CD8-positive, alpha-beta memory T cell (primary cell): ENCODE measurements at places on chromosomes 2 and 18.

- no peak for DNase-seq
These were observed 415.3 kb downstream of the ZNF521 start for GRCh38 chr18:24936691-24937090.

DNA sequence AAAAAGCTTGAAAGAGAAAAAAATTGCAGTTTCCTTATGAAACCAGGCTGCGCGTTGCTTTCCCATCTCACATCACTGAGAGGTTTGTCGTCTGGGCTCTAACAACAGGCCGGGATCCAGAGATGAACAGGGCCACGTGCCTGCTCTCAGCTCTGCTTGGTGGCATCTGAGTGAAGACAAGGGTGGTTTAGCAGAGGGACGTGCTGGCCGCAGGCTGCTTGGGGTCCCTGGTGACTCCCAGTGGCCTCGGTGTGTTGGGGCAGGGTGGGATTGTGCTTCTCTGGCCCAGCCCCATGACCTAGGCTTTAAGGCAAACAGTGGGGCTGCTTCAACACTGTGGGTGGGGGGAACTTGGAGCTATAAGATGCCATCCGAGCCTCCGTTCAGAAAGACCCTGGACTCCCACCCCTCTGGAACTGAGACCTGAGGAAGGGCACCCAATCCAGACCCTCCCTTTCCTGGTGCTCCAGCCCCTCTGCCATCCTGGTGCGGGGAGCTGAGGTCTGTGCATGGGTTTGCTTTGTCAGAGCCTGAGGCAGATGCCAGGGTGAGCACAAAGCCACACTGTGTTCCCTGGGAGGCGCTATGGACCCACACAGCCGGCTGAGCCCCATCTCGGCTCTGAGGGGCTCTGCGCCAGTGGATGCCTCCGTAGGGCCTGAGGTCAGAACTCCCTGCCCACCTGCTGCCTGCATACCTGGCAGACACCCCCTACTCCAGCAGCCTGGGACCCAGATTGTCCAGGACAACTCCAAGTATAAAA lies 18.4 kb upstream of the HPCAL1 start:
- DNase-seq, result no peak

GRCh38 chr18:24632158-24632988 lies 171.9 kb downstream of the HRH4 start:
- DNase-seq, result no peak

GRCh38 chr2:10780491-10780820 lies 32.1 kb downstream of the PDIA6 start:
- DNase-seq, result no peak

GRCh38 chr2:235658351-235659174 lies 164.7 kb downstream of the AGAP1 start:
- no peak for DNase-seq

- DNase-seq, result no peak
These were observed 46.5 kb downstream of the RALBP1 start for GRCh38 chr18:9521770-9522169.

DNA sequence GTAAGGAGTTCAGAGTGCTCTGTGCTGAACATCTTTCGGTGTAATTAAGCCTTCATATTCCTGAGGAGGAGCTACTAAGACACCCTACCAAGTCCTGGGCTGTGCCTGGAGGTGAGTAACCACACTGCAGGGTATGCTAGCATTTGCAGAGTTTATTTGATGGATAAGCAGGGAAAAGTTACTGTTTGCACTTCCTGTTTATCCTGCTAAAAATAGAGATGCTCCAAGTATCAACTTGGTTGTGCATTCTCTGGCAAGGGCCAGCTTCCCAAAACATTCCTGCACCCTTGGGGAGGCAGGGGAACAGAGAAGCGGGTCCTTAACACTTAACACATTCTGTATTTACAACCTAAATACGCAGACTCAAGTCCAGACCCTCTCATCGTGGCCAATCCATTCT lies 49.8 kb downstream of the PARD6G start:
- no peak for DNase-seq

GRCh38 chr2:45612285-45612684 lies 1.2 kb upstream of the SRBD1 start:
- DNase-seq, result no peak

DNA sequence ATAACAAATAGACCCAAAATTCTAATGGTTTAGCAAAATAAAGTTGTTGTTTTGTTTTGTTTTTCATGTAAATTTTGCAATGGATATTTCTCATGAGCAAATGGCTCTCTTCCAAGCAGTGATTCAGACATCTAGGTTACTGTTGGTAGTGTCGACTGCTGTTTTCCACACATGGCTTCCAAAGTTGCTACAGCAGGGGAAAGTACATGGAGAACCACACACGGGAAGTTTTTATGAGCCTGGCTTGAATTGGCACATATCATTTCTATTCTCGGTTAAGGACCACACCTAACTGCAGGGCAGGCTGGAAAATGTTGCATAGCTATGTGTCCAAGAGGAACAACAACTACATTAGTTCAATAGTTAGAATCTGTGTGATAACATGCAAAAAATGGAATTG lies 262.1 kb downstream of the GALNT13 start:
- no peak for DNase-seq

DNA sequence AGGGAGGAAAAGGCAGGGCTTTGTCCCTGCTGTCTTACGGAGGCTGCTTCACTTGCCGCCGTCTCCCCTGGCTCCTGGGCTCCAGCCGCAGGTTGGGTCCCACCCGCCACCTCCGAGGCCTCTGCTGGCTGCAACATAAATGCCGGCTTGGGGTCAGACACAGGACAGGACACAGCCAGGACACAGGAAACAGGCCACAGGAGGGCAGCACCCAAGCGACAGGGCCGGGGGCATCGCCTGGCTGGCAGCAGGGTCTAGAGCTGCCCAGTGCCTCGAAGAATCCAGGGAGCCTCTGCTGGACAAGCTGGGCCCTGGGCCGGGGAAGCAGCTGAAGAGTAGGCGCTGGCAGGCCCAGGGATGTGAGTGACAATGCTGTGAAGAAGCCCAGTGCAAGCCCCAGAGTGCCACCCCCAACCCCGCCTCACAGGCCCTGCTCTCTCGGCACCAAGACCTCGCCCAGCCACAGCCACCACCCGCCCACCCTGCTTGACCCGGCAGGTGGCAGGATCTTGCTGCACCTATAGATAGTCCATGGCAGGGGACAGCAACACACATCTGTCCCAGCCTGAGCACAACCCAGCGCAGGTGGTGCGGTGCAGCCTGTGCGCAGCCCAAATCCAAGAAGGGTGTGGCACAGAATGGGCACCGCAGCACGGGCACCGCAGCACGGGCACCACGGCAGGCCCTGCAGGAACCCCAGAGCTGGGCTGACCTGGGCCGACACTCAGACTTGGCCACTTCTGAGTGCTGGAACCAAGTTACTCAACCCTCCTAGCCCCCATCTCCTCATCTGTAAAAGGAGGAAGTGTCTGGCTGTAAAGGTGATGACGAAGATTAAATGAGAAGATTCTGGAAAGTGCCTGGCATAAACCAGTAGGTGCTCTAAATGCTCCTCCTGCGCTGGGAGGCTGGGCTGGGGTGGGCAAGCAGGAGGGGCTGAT lies 55.6 kb downstream of the BIN1 start:
- DNase-seq, result no peak
